ENCODE measurements at places on chromosomes 7 and 10.

DNA sequence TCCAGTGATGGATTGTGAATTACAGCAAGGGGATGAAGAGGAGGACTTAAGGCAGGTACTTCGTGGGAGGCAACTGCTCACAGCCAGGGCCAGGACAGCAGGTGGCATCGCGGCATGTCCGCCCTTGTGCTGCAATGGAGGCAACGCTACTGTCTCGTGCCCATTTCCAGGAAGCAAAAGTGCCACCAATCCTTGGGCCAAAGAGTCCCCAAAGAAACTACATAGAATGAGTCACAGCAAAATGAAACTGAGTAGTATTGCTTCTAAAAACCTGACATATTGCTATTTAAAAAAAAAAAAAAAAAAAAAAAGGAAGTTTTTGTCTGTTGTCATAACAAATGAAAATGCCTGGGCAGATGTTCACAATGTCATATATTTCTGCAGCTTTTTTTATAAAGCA, 46.6 kb downstream of the RSU1 start:
- no peaks in the 10 kb centered on the region for H3K36me3 ChIP-seq
- H3K27ac ChIP-seq = no peak overlapping the region
- no peak overlapping the region for H3K4me3 ChIP-seq
- DNase-seq = no peak

GRCh38 chr7:47579458-47579857, 2.5 kb downstream of the TNS3 start:
- peak overlapping the region; percentile 90 for H3K27ac ChIP-seq
- no peaks in the 10 kb centered on the region for H3K36me3 ChIP-seq
- H3K4me1 ChIP-seq = peaks cover 6% of the 10 kb centered on the region
- H3K4me3 ChIP-seq = peak overlapping the region; percentile 64
- DNase-seq = no peak
- H3K27me3 ChIP-seq = no peaks in the 10 kb centered on the region

DNA sequence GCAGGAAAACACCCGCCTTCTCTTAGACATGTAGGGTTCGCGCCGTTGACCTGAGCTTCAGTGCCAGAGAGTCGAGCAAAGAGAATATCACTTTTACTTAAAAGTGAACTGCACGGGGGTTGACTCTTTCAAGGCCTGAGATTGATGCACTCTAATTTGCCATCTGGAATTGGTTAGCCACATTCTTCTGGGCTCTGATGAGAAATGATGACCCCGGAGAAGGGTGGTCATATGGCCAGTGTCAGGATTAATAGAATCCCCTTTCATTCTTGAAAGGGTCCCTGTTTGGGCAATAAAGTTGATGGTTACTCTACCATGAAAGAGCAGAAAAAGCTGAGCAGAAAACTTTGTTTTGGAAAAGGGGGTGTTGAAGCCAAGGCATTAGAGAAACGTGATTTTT, 31.2 kb downstream of the GRK5 start:
- no peaks in the 10 kb centered on the region for H3K4me1 ChIP-seq
- no peak overlapping the region for H3K27ac ChIP-seq
- no peak overlapping the region for H3K4me3 ChIP-seq
- H3K36me3 ChIP-seq = no peaks in the 10 kb centered on the region

DNA sequence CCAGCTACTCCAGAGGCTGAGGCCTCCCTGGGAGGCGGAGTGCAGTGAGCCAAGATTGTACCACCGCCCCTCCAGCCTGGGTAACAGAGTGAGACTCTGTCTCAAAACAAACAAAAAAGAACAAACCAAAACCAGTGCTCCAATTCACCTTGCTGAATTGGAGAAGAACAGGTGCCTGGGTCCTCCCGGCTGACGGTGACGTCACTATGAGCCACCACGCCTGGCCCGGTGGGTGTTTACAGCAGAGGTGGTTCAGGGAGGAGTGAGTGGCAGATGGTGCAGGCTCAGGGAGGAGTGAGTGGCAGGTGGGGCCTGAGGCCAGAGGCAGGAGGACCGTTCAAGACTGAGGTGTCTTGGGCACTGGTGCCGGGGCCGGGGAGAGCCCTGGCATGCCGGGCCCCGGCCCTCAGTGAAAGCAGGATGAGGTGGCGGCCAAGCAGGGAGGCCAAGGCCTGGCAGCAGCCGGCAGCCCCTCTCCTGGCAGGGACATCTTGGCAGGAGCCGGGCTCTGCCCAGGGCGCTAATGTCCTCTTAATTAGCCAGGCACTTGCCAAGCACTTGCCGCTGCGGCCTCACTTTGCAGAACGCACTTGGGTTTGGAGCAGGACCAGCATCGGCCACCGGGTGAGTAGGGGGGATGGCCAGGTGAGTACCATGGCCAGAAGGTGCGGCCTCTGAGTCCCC, 162.8 kb upstream of the TNRC18 start:
- no peaks in the 10 kb centered on the region for H3K27me3 ChIP-seq
- H3K27ac ChIP-seq = no peak overlapping the region
- H3K4me3 ChIP-seq = no peak overlapping the region
- no peaks in the 10 kb centered on the region for H3K36me3 ChIP-seq
- no peak for DNase-seq
- no peaks in the 10 kb centered on the region for H3K4me1 ChIP-seq

GRCh38 chr7:116542618-116543017, 17.8 kb downstream of the CAV1 start:
- DNase-seq = no peak
- H3K27me3 ChIP-seq = no peaks in the 10 kb centered on the region
- no peak overlapping the region for H3K27ac ChIP-seq
- H3K4me1 ChIP-seq = no peaks in the 10 kb centered on the region
- H3K36me3 ChIP-seq = no peaks in the 10 kb centered on the region

DNA sequence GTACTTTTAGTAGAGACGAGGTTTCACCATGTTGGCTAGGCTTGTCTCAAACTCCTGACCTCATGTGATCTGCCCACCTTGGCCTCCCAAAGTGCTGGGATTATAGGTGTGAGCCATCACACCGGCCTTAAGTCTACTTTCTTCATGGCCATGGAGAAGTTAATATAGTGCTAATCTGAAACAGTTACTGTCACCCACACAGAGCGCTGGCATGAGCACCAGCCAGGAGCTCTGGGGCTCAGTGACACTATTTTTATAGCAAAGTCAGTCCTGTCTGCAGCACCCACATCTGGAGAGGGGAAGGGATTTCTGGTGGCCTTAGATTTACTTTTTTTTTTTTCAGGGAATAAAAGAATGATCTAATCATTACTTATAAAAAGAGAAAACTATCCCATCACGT, 21.3 kb downstream of the DNAJC12 start:
- no peaks in the 10 kb centered on the region for H3K36me3 ChIP-seq
- no peaks in the 10 kb centered on the region for H3K27me3 ChIP-seq
- no peak for DNase-seq
- H3K4me3 ChIP-seq = no peak overlapping the region
- H3K27ac ChIP-seq = no peak overlapping the region

- no peak for DNase-seq
- no peaks in the 10 kb centered on the region for H3K36me3 ChIP-seq
- no peaks in the 10 kb centered on the region for H3K27me3 ChIP-seq
- no peak overlapping the region for H3K27ac ChIP-seq
These were observed 25.8 kb downstream of the EMX2 start for GRCh38 chr10:117568334-117568733.

DNA sequence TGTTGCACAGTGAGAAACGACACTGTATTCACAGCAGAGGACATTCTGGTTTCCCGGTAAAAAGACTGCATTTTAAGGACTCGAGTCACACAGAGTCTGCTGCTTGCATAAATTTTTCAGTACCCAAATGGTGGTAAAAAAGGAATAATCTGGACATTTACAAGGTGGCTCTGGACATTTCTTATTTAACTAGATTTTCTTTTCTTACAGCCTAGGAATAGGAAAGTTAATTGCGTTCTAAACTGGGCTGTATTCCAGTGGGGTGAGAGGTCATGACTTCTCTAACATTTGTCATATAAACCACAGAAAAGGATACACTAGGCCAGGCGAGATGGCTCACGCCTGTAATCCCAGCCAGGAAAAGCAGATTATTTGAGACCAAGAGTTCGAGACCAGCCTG, 237.5 kb upstream of the KLF6 start:
- H3K36me3 ChIP-seq = no peaks in the 10 kb centered on the region
- no peak for DNase-seq
- no peak overlapping the region for H3K27ac ChIP-seq
- H3K4me1 ChIP-seq = no peaks in the 10 kb centered on the region
- H3K27me3 ChIP-seq = no peaks in the 10 kb centered on the region

- no peaks in the 10 kb centered on the region for H3K27me3 ChIP-seq
- H3K4me3 ChIP-seq = no peak overlapping the region
- no peak for DNase-seq
- no peak overlapping the region for H3K27ac ChIP-seq
These were observed 558.5 kb upstream of the MGMT start for GRCh38 chr10:128908499-128908898.

DNA sequence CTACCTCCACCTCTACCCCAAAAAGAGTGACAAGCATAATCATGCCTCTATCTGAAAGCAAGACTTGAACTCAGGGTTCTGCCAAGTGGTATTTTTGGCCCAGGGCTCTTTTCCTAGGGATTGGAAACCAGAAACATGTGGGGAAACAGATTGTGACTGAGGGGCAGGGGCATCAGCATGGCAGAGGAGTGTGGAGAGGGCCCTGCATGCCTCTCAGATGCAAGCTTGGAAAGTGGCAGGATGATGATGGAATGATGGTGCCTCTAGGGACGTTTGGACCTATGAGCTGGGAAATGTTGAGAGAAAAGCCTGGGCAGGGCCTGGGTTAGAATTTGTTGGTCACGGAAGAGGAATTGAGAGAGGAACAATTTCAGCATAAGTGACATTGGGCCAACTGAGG, 78.4 kb upstream of the LEP start:
- no peak overlapping the region for H3K27ac ChIP-seq
- no peak for DNase-seq
- peaks cover 15% of the 10 kb centered on the region for H3K27me3 ChIP-seq
- H3K36me3 ChIP-seq = no peaks in the 10 kb centered on the region

- peaks cover 9% of the 10 kb centered on the region for H3K36me3 ChIP-seq
- no peak overlapping the region for H3K4me3 ChIP-seq
- DNase-seq = no peak
- no peaks in the 10 kb centered on the region for H3K4me1 ChIP-seq
- H3K27ac ChIP-seq = no peak overlapping the region
- no peaks in the 10 kb centered on the region for H3K27me3 ChIP-seq
These were observed 70.6 kb downstream of the WAPL start for GRCh38 chr10:86450806-86451603.

DNA sequence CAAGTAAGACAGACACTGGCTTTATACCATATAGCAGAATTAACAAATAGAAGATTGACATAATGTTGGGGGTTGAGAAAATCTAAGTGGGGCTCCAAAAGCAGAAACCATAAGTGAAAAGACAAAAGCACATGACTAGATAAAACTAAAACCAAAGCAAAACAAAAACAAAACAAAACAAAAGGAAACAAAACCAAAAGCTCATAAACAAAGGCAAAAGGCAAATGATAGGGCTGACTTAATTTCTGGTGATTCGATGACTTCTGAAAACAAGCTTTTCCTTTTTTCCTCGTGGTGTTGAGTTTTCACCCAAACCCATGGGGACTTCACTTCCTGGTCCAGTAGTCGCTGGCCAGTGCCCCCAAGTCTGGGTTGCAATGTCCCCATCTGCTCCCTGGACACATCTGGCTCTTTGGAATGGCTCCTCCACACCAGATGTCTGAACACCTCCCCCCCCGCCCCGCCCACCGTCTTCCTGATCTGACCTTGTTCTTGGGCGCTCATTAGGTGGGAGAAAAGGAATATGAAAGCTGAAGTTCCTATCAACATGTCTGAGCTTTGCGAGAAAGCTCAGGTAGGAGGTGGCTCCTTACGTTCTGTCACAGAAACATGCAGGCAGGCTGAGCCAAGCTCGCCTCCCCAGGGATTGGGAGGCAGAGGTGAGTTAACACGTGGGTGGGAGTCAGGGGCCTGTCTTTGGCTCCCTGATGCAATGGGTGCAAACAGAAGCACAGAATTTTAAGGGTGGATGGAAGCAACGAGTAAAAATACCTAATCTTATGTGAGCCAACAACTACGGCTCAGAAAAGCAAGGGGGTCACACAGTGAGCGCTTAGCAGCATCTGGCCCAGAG, 121.0 kb downstream of the NEURL1 start:
- no peak overlapping the region for H3K27ac ChIP-seq
- DNase-seq = no peak
- peaks cover 5% of the 10 kb centered on the region for H3K36me3 ChIP-seq

DNA sequence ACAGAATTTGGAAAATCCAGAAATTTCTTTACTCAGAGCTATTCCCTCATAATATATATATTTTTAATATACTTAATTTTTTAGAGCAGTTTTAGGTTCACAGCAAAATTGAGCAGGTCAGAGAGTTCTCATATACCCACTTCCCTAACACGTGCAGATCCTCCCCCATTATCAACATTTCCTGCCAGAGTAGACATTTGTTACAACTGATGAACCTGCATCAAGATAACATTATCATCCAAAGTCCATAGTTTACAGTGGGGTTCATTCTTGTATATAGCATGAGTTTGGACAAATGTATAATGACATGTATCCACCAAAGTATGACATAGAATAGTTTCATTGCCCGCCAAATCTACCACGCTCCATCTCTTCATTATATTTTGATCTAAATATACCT, 170.0 kb downstream of the PTEN start:
- no peaks in the 10 kb centered on the region for H3K4me1 ChIP-seq
- H3K27me3 ChIP-seq = no peaks in the 10 kb centered on the region
- DNase-seq = no peak

- no peaks in the 10 kb centered on the region for H3K27me3 ChIP-seq
- DNase-seq = no peak
- H3K4me1 ChIP-seq = peaks cover 8% of the 10 kb centered on the region
- no peak overlapping the region for H3K4me3 ChIP-seq
These were observed 1.3 kb upstream of the NAPEPLD start for GRCh38 chr7:103150192-103150591.

GRCh38 chr10:88115407-88115806, 252.0 kb downstream of the PTEN start:
- H3K27me3 ChIP-seq = no peaks in the 10 kb centered on the region
- H3K27ac ChIP-seq = no peak overlapping the region
- no peaks in the 10 kb centered on the region for H3K36me3 ChIP-seq
- no peak for DNase-seq
- no peak overlapping the region for H3K4me3 ChIP-seq
- H3K4me1 ChIP-seq = no peaks in the 10 kb centered on the region

- no peak for DNase-seq
- no peak overlapping the region for H3K27ac ChIP-seq
- no peaks in the 10 kb centered on the region for H3K27me3 ChIP-seq
These were observed 707.5 kb downstream of the LRMDA start for GRCh38 chr10:76138906-76139305.

Data from kidney (tissue), 22 donors.